Effector memory CD4-positive, alpha-beta T cell (primary cell): ENCODE measurements at places on chromosomes 5 and 9.
A peak's percentile ranks its signal among the peaks of the same experiment; 100 is the strongest.

- DNase-seq, result no peak
Measured at GRCh38 chr5:175520321-175520720, 42.0 kb downstream of the SFXN1 start.

GRCh38 chr5:74034733-74035132 lies 408.7 kb downstream of the ARHGEF28 start:
- no peak for DNase-seq

DNA sequence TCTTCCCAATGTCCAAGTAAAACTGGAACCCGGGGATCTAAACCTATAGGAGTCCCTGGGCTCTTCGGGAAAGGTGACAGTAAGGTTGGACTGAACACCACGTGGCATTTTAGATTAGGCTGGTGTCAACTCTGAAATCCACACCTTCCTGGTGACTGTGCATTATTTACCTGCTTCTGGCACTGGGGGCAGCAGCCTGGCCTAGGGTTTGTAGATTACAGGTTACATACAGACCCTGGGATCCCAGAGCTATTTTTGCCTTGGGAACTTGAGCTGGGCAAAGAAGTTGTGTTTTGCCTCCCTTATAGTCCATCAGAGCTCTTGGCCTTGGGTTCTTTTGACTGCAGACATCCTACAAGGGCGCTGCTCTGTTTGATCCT lies 173.2 kb downstream of the DAB2IP start:
- no peak for DNase-seq

- no peak for DNase-seq
Measured at GRCh38 chr5:170070556-170071412, 34.9 kb upstream of the FOXI1 start.

GRCh38 chr5:132136906-132137305 lies 63.3 kb downstream of the CSF2 start:
- no peak for DNase-seq

- DNase-seq, result no peak
Measured at GRCh38 chr5:117829646-117830045, 1158.7 kb downstream of the DTWD2 start.

DNA sequence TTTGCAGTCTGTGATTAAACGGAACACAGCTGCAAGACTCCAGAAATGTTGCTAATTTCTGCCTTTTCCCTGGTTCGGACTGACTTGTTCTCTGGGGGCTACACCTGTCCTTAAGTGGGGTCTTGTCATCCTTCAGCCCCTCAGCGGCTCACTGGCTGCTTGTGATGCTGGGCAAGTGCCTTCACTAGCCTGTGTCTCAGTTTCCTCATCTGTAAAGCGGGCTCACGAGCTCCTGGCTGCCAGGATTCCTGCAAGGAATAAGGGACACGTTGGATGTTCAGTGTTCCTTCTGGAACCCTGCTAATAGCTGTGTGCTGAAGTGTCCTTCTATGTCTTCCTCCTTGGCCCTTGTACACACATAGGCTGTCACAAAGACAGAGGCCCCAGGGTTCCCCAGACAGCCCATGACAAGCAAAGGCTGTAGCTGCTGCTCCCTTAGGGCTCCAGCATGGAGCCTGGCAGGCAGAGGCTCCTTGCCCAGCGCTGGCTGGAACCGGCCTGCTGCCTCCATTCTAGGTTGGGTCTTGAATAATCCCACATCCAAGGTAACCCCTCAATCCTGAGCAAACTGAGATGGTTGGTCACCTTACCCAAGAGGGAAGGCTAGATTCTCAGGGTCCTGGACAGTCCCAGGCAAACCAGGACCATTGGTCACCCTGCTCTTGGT lies 116.1 kb downstream of the GAPVD1 start:
- no peak for DNase-seq

DNA sequence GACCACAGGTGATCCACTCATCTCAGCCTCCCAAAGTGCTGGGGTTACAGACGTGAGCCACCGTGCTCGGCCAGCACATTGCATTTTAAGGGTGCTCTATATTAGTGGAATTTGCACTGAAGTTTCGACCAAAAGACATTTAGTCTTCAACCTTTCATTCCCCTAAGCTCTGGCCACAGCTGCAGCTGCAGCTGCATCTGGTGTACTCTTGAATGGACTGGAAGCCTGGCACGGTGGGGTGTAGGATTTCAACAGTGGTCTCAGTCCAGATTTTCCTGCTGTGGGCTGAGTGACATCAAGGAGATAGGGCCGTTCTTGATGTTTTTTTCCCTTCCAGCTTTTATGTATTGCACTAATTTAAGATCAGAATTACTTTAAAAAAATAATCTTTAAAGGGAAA lies 255.2 kb downstream of the PDZD2 start:
- no peak for DNase-seq

GRCh38 chr5:142152384-142152732 lies 43.8 kb downstream of the NDFIP1 start:
- DNase-seq, result no peak

DNA sequence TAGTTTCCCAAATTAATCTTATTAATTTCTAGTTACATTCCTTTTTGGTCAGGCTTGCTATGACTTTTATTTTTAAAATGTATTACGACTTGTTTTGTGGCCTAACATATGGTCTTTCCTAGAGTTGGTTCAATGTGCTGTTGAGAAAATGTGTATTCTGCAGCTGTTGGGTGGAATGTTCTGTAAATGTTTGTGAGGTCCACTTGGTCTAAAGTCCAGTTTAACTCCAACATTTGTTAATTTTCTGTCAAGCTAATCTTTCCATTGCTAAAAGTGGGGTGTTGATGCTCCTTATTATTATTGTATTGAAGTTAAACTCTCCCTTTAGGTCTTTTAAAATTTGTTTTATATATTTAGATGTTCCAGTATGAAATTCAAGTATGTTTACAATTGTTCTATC lies 1010.8 kb upstream of the EDIL3 start:
- no peak for DNase-seq

- no peak for DNase-seq
Measured at GRCh38 chr5:114438471-114438870, 76.6 kb downstream of the KCNN2 start.

DNA sequence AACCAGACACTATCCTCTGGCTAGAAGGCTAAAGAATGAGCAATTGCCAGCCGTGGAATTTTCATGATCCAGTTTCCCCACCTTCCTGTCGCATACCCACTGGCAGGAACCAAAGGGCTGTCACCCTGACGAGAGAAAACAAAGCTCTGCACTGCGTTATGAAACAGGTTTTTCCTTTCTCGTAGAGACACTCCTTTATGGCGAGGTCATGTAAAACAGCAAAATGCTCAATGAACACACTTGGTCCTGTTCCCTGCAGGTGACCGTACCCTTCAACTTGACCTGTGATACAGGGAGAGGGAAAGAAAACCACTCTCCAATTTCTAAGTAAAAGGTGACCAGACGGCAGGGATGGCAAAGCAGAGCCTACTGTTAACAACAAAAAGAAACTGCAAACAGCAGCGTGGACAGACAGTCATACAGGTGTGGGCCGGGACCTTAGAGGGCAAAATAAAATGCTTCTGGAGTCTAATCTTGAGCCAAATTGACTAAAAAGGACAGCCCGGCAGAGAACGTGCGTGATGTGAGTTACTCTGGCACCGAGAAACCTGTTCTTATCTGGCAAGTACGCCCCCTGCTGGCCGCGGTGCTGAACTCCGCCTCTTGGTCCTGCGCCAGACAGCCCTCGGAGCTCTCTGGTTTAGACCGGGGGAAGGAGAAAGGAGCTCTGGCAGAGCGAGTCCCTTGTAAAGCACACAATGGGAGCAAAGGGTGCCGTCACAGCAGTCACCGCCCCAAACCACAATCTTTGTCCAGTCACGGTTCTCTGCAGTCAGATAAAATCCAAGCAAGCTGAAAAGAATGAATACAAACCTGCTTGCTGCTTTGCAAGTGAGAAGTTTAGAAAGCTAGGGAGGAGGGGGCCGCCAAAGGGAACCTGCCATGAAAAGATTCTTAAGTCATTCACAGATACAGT lies 98.9 kb downstream of the EFNA5 start:
- peak; percentile 55 for DNase-seq

DNA sequence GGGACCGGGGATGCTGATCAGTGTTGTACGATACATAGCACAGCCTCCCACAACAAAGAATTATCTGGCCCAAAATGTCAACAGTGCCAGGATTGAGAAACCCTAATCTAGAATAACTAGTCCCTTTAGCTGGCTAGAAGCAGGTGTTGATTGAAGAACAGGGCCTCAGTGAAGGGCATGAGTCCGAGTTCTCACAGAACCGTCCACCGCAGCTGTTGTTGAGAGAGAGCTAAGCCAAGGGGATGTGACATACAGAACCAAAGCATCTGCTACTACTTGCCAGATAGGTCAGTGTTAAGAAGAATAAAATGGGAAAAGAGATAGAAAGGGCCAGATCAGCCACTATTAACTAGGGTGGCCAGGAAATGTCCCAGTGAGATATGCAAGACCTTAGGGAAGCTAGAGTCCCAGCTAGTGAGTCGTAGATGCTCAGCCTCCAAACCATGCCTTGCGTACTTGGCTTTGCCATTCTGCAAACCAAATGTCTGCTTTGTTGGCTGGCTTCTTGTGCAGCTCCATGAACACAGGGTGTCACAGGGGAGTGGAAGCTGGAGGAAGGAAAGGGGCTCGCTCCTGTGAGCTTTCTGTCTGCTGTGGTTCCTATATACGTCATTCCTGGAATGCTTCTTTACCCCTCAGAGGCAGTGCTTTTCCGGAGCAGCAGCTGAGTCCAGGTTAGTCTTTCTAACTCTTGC lies 68.9 kb downstream of the FBXO38 start:
- DNase-seq, result no peak

DNA sequence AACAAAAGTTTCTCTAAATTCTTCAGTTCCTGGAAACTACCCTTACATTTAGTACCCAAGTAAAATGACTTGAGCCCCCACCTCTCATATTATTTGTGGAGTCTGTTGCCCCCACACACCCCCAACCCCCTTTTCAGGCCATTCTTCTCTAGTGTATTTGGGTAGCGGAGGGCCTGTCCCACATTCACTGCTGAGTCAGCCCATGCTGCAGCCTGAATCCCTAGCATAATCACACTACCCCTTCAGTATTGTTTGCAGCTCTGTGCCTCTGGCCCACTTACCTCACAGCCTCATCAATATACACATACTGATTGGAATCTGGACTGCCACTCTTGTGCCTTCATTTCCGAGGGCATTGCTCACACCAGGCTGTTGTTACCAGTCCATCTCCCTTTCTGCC lies 26.8 kb downstream of the RGS7BP start:
- no peak for DNase-seq

DNA sequence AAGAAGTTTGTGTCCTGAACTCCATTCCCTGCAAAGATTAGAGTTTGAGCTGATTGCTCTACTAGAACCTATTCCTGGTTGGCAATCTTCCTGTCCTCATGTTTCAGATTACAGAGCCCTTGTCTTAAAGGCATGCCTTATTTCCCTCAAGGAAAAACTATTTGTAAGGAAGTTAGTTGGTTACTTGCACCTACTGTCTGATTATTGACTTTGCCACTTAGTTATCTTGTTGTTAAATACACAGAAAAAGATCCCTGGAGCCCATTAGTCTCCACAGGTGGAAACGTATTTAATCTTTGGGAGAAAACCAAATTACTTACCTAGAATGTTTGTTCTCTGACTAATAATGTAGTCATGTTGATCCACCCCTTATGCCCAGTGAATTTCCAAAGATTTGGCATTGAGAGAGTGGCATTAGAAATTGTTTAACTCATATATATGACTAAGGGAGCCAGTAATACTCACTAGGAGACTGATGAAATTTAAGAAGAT lies 132.3 kb upstream of the ELL2 start:
- no peak for DNase-seq

DNA sequence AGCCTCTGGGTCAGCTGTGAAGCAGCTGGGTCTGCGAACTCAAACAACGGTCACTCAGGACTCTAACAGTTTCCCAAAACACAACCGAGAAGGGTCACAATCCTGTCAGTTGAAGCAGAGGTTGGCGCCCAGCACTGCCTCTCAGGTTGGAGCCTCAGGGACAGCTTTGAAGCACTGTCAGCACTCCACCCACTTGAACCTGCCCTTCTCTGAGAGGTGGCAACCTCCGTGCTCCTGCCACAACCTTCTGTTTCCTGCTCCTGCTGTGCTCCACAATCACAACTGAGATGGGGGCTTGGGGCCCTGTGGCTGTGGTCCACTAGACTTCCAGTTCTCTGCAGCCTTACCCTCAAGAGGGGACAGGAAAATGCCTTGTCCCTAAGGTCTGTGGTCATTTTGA lies 21.7 kb upstream of the LCP2 start:
- no peak for DNase-seq

DNA sequence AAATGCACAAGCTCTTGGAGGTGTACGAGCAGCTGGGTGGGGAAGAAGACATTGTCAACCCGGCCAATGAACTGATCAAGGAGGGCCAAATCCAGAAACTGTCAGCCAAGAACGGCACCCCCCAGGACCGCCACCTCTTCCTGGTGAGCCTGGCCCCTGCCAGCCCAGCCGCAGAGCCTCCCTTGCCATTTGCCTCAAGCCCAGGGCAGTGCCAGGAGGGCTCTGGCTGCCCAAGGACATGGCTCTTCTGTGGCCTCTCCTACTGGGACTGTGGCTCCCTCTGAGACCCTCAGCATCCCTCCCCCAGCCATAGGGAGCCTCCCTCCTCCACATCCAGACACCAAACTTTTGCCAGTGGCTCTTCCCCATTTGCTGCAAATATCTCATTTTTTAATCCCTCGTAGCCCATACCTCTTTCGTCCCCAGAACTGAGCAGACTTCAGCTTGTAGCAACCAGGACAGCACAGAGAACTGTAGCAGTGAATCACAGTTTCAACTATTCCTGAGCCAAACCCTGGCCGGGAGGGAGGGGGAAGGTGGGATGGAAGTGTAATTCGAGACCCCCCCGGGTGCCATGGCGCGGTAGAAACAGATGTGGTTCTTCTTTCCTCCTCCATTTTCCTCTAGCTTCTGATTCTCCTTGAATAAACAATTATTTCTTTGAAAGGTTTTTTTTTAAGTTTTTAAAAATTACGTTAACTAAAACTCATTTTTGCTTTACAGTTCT lies 44.5 kb upstream of the SUSD3 start:
- no peak for DNase-seq

GRCh38 chr9:32899761-32900160 lies 101.7 kb downstream of the APTX start:
- no peak for DNase-seq

- DNase-seq, result no peak
Measured at GRCh38 chr9:19630760-19631159, 158.1 kb downstream of the SLC24A2 start.

DNA sequence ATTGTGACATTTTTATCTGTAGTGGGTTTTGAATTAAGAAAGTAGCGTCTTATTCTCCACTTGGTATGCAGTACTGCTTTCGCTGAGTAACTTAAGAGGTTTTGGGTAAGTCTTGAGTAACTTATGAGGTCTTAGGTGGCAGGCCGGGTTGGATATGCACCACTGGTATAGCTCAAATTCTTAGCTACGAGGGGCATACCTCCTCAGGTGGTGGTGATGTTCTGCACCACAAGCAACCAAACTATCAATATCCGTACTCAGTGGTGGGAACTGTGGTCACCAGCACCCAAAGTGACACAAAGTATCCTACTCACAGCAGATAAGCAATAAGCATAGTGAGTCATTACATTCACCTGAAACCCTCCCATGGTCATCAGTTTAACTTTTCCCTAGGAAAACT lies 13.7 kb downstream of the SMC2 start:
- DNase-seq, result no peak

GRCh38 chr9:4781408-4781807 lies 11.3 kb upstream of the RCL1 start:
- DNase-seq, result no peak
